ENCODE measurements at places on chromosomes 3 and 15.

GRCh38 chr3:192818126-192818525, 90.8 kb upstream of the FGF12 start:
- peak; percentile 40 for DNase-seq

- no peak for DNase-seq
Measured at GRCh38 chr15:87747087-87747486, 509.5 kb downstream of the NTRK3 start.

DNA sequence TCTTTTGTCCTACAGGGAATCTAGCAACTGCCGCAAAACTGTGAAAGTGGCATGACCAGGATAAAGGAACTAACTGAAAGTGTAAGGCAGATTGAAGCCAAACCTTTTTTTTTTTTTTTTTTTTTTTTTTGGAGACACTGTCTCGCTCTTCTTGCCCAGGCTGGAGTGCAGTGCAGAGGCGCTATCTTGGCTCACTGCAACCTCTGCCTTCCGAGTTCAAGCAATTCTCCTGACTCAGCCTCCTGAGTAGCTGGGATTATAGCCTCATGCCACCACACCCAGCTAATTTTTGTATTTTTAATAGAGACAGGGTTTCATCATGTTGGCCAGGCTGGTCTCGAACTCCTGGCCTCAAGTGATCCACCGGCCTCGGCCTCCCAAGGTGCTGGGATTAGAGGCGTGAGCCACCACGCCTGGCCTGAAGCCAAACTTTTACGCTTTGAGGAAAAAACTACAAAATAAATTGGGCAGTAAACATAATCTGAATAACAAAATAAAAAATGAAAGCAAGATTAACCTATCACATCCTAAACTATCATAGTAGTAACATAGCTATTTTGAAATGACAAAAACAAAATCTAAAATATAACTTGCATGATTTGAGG, 9.7 kb downstream of the SLTM start:
- DNase-seq: no peak

DNA sequence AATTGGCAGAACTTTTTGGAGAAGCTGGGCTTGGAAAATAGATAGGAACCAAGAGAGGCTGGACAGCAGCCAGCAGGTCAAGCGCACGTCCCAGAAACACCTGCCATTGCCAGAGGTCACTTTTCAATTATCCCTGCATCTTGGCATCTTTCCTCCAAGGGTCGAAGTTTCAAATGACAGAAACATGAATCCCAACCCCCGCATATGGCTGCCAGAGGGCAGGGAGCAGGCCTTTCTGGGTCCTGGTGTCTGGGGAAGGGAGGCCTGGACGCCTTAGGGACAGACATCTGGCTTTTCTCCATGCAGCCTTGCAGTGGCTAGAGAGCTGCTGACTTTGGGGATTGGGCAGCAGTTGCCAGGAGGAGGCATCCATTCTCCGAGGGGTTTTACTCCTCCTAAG, 164.5 kb upstream of the TPM1 start:
- no peak for DNase-seq

DNA sequence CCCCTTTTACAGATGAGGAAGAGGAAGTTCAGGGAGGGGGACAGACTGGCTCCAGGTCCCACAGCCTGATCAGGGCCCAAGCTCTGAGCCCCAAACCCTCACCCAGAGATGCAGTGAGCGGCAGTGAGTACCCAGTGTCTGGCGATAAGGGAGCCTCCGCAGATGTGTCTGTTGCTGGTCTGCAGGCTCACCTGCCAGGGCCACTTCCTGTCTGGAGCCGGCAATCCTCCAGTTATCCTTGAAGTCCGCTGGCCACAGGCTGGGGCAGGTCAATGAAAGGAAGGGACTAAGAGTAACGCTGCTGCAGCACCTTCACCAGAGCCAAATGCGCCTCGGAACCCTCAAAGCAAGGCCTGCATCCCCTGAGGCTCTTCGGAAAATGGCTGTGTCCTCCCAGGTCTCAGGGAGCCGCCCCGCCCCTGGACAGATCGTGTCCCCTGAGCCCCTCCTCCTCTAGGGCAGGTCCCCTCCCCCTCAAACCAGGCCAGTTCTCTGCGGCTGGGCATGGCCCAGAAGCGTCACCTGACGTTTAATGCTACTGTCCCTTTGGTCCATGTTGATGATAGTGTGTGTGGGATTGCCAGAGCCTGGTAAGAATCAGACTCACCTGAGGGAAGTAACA, 51.5 kb downstream of the MYL3 start:
- DNase-seq: no peak

- DNase-seq: no peak
Measured at GRCh38 chr3:44265815-44266214, 24.1 kb downstream of the TOPAZ1 start.

- DNase-seq: peak; percentile 35
Measured at GRCh38 chr3:76040946-76041345, 255.6 kb upstream of the ZNF717 start.

- DNase-seq: peak; percentile 31
Measured at GRCh38 chr3:175456466-175456865, 597.3 kb downstream of the NAALADL2 start.

GRCh38 chr15:67979281-67979680, 74.8 kb upstream of the PIAS1 start:
- DNase-seq: no peak

DNA sequence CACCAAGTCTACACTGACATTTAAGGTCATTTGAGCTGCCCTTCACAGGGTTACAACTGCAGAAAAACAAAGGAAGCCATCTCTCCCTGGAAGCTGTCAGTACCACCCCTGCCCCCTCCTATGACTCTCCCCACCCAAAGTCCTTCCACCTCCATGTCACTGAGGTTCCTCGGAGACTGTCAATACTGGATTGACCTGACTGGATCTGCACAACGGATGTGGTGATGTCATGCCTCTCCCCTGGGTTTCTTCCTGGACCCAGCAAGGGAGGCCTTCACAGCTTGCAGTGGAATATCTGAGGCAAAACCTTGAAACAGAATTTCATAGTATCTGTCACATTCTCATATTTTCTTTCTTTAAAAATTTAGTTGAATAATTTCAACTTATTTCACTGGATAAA, 153.5 kb downstream of the CLSTN2 start:
- no peak for DNase-seq

- DNase-seq: no peak
Measured at GRCh38 chr3:8596321-8597218, 48.0 kb downstream of the SSUH2 start.

DNA sequence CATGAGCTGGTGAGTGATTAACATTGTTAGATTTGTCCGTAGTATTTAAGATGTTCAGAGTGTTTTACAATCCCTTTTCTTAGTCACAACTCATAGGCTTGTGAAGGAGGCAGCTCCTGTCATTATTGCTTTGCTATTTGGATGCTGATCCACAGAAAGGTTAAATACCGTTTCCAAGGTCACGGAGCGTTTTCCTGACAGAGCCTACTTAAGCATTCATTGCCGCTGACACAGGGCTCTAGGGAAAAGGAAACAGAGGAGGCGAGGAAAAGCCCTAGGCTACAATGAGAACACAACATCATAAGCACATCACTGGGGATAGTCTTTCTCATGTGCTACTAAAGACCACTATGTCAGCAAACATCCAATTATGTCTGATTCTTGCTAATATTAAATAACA, 38.5 kb upstream of the CPB1 start:
- DNase-seq: peak; percentile 54

GRCh38 chr3:47412842-47413520, 32.2 kb downstream of the PTPN23 start:
- no peak for DNase-seq

DNA sequence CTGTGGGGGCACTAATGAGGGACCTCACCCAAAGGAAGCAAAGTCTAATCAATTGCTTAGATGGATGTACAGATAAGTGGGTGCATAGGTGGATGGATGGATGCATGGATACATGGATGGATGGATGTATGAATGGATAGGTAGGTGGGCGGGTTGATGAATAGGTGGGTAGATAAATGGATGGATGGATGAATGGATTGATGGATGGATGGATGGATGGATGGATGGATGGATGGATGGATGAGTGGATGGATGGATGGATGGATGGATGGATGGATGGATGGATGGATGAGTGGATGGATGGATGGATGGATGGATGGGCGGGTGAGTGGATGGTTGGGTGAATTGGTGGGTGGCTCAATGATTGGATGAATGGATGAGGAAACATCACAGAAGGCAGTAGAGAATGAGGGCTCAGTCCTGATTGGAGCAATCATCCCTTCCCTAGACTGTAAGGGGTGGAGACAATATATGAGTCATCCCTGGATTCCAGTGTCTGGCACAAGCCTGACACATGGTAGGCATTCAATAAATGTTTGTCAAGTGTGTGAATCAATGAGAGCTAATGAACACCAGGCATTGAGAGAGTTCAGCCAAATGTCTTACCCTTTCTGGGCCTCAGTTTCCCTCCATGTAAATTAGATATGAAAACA, 40.4 kb upstream of the PXYLP1 start:
- peak; percentile 3 for DNase-seq

GRCh38 chr3:194688200-194688740, 2.6 kb downstream of the FAM43A start:
- peak; percentile 20 for DNase-seq

- DNase-seq: no peak
Measured at GRCh38 chr3:12487786-12488185, 3.5 kb downstream of the TSEN2 start.

- peak; percentile 70 for DNase-seq
Measured at GRCh38 chr3:172666873-172667694, 43.8 kb downstream of the NCEH1 start.

- DNase-seq: peak; percentile 7
Measured at GRCh38 chr15:75809986-75810750, 33.1 kb upstream of the UBE2Q2 start.

DNA sequence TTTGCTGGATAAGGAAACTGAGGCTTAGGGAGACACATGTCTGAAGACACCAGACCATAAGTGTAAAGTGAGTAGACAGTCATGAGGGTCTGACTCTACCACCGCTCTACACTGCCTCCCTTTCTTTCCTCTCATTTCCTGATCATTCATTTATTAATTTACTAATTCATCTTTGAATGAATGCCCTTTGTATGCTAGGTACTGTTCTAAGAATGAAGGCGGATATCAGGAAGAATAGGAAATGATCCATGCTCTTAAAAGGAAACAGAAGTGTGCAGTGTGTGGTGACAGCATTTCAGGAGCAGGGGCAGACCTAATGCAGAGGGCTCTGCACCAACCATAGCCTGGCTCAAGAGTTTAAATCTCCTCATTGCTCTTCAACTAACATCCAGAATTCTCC, 31.8 kb upstream of the PSMD6 start:
- DNase-seq: no peak

GRCh38 chr3:52405066-52405465, 39.8 kb downstream of the SEMA3G start:
- no peak for DNase-seq

DNA sequence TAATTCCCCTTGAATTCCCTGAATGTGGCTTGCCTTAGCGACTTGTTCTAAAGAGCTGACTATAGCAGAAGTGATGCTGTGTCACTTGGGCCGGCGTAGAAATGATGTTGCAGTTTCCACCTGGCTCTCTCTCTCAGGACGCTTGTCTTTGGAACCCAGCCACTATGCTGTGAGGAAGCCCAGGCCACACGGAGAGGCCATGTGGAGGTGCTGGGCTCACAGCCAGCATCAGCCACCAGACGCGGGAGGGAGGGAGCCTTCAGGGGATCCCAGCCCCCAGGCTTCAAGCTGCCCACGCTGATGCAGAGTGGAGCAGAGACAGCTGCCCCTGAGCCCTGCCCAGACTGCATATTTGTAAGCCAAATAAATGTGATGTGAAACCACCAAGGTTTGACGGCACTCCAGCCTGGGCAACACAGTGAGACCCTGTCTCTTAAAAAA, 18.6 kb downstream of the RNU5B-1 start:
- DNase-seq: peak; percentile 47

DNA sequence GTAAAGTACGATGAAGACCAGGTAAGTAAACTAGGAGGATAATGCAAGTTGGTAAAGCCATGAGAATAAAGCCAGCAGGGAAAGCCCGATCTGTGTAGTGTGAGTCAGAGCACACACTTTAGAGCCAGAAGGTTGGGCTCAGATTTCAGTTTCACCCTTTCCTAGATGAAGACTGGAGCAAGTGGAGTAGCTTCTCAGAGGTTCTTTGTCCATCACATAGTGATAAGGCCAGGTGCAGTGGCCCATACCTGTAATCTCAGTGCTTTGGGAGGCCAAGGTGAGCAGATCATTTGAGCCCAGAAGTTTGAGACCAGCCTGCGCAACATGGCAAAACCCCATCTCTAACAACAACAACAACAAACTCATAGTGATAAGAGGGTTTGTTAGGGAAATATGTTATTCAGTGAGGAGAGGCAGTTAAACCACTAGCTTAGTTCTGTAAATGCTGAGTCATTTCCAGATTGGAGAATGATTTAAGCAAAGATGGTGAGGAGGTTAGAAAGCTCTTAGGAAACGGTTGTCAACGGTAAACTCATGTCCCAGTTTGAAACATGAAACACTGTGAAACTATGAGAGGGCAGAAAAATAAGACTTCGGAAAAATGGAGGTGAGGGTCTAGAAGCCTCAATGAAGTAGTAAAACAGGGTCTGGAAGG, 39.0 kb downstream of the IL12A start:
- peak; percentile 77 for DNase-seq

- DNase-seq: peak; percentile 35
Measured at GRCh38 chr3:176848431-176849214, 348.7 kb downstream of the TBL1XR1 start.

GRCh38 chr15:38623744-38624143, 59.1 kb upstream of the RASGRP1 start:
- DNase-seq: no peak

GRCh38 chr15:27017168-27017809, 46.3 kb downstream of the GABRG3 start:
- peak; percentile 76 for DNase-seq

DNA sequence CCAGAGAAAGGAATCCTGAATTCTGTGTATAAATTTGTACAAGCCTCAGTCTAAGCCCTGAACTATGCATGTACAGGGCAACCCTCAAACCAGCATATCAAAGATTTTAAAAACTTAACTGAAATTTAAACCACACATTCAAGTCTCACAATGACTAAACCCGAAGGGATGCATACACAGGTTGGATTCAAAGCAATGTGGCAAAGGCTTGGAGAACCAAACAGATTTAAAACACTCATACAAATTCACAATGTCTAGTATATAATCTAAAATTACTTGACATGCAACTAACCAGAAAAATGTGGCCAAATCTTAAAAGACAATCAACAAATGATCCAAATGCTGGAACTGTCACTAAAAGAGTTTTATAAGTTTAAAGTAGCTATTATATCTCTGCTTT, 36.4 kb downstream of the CEP152 start:
- peak; percentile 79 for DNase-seq

- DNase-seq: no peak
Measured at GRCh38 chr15:61025781-61026180, 203.3 kb downstream of the RORA start.

DNA sequence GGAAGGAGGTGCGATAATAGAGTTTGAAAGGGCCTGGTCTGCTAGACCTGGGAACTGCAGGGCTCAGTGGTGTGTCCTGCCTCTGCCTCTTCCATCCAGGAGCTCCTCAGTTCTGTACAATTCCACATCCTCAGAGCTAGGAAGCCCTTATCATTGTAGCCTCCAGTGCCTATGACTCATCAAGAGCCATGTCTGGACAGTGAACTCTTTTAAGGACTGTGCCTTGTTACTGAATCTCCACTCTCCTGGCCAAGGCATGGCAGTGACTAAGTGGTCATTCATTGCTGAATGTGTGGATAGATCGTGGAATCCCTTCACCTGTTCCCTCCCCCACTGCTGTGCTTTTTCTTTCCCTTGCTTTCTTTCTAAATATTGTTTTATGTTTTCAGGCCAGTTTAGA, 2.9 kb downstream of the TIMP4 start:
- DNase-seq: peak; percentile 64

Data from fibroblast of lung (primary cell).